Esophagus squamous epithelium (tissue), 5 donors: ENCODE measurements at places on chromosomes 2 and 18.

DNA sequence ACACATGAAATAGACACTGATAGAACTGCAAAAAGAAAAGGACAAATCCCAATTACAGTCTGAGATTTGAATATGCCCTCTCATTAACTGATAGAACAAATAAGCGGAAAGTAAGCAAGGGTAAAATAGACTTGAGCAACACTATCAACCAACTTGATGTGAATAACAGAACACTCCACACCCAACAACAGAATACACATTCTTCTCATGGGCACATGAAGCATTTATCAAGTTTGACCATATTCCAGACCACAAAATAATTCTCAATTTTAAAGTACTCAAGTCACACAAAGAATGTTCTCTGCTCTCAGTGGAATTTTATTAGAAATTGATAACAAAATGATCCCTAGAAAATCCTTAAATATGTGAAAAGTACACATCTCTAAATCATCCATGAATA, 19.0 kb downstream of the ETAA1 start:
- H3K36me3 ChIP-seq, result no peaks in the 10 kb centered on the region
- no peak overlapping the region for H3K27ac ChIP-seq
- no peaks in the 10 kb centered on the region for H3K4me1 ChIP-seq

DNA sequence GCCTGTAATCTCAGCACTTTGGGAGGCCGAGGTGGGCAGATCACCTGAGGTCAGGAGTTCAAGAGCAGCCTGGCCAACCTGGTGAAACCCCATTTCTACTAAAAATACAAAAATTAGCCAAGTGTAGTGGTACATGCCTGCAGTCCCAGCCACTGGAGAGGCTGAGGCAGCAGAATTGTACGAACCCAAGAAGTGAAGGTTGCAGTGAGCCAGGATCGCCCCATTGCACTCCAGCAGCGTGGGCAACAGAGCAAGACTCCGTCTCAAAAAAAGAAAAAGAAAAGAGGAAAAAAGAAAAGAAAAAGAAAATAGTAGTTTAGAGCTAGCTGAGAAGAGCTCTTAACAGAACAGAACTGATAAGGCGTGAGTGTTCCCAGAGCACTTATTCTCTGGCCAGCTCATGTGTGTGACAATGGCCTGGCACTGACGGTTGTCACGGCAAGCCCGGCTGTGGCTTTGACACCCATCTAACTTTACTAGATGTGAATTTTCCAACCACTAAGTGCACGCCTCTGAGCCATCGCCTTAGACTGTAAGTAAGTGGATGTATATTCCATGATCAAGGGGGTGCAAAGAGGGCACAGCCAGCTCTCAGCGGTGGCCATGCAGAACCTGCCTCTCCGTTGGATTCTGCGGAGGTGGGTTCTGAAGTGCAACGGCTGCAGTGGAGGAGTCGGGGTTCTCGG, 80.0 kb downstream of the ZNF516 start:
- no peak overlapping the region for H3K27ac ChIP-seq
- H3K4me1 ChIP-seq, result peaks cover 7% of the 10 kb centered on the region
- no peak for DNase-seq
- no peak overlapping the region for H3K4me3 ChIP-seq
- no peaks in the 10 kb centered on the region for H3K27me3 ChIP-seq

- no peaks in the 10 kb centered on the region for H3K36me3 ChIP-seq
- H3K4me1 ChIP-seq, result no peaks in the 10 kb centered on the region
- no peaks in the 10 kb centered on the region for H3K27me3 ChIP-seq
- H3K27ac ChIP-seq, result no peak overlapping the region
These were observed 29.7 kb downstream of the CNDP1 start for GRCh38 chr18:74563999-74564398.

DNA sequence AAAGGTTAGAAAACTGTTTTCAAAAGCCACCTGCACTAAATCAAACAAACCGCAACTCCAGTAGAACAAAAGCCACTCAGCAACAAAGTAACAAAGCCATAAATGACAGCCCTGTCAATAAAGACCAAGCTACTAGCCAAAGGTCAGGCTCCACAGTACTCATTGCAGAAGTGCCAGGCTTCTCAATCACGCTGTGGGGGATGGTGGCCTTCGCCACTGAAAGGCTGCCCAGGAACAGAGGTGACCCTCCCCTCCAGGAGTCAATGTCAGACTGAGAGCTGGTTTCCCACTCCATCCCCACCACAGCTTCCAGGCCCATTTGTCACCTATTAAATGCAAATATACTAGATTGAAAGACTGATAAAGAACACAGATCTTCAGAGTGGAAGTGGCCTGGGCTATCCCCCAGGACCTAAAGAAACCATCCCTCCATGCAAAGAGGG, 5.9 kb downstream of the ATP8B1 start:
- no peaks in the 10 kb centered on the region for H3K36me3 ChIP-seq
- peaks cover 7% of the 10 kb centered on the region for H3K27me3 ChIP-seq
- no peak for DNase-seq
- peaks cover 13% of the 10 kb centered on the region for H3K4me1 ChIP-seq
- no peak overlapping the region for H3K27ac ChIP-seq
- no peak overlapping the region for H3K4me3 ChIP-seq

GRCh38 chr2:95296011-95296410, 1.1 kb upstream of the KCNIP3 start:
- no peak overlapping the region for H3K4me3 ChIP-seq
- H3K4me1 ChIP-seq, result peaks cover 15% of the 10 kb centered on the region
- no peaks in the 10 kb centered on the region for H3K27me3 ChIP-seq
- no peak for DNase-seq
- H3K27ac ChIP-seq, result no peak overlapping the region

GRCh38 chr2:38147333-38148121, 71.6 kb upstream of the CYP1B1 start:
- no peaks in the 10 kb centered on the region for H3K27me3 ChIP-seq
- DNase-seq, result no peak
- no peak overlapping the region for H3K4me3 ChIP-seq
- peaks cover 14% of the 10 kb centered on the region for H3K4me1 ChIP-seq
- H3K27ac ChIP-seq, result no peak overlapping the region
- H3K36me3 ChIP-seq, result no peaks in the 10 kb centered on the region

GRCh38 chr2:235608200-235608887, 114.5 kb downstream of the AGAP1 start:
- H3K27ac ChIP-seq, result peak overlapping the region; percentile 38
- no peak for DNase-seq
- no peaks in the 10 kb centered on the region for H3K27me3 ChIP-seq
- H3K4me1 ChIP-seq, result no peaks in the 10 kb centered on the region
- H3K36me3 ChIP-seq, result no peaks in the 10 kb centered on the region
- no peak overlapping the region for H3K4me3 ChIP-seq

DNA sequence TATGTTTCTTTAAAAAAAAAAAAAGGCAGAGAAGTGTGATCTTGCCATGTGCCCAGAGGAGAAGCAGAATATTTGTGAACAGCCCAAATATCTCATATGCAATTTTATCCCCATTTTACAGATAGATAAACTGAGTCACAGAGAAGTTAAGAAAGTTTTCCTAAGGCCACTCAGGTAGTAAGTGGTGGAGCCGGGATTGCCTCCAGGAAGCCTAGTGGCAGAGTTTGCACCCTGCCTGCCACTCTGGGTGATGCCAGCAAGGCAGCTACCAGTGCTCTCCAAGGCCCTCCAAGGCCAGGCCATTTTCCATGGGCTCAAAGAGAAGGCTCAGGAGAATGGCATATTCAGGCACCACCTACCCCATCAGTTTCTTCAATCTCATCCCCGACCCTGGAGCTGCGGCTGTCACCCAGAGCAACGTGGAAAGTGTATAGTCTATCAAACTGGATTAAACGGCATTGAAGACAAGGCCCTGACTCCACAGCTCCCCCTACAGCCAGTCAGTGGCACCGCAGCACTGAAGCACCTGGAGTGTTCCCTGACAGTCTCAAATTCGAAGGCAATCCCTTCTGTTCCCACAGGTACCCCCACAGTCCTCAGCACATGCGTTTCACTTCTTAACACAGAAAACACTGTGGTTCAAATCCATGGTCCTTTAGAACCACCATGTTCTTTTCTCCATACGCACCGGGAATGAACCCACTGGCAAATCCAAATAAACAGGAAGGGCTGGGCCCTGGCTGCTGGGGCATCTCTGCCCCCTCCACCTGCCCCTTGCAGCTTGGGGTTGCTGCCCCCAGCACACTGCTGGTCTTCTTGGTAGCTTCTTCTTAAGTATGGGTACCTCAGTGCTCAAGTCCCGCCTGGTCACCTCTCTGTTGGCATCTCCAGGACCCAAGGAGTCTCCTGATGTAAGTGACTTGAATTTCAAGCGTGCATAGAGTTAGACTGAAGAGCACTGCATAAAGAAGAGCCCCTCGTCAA, 175.3 kb downstream of the INHBB start:
- H3K4me1 ChIP-seq, result peaks cover 4% of the 10 kb centered on the region
- no peak for DNase-seq

- H3K36me3 ChIP-seq, result no peaks in the 10 kb centered on the region
- DNase-seq, result no peak
- H3K27me3 ChIP-seq, result no peaks in the 10 kb centered on the region
- no peak overlapping the region for H3K4me3 ChIP-seq
- no peaks in the 10 kb centered on the region for H3K4me1 ChIP-seq
These were observed 110.6 kb downstream of the TMEM182 start for GRCh38 chr2:102872388-102872787.

DNA sequence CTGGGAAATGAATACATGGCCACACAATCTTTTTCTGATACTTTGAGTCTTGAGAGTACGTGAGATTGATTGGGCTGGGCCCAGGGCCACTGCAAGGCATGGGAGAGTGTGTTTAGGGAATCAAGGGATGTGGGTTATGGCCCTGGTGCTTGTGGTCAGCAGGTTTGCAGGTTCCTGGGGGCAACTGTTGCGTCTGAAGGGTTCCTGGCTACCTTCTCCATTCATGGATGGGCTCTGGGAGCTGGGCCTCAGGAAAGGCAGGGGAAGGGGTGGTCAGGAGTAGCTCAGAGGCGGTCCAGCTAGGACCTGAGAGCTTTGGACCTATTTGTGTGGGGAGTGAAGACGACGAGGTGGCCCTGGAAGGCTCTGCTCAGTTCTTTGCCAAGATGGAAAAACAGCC, 8.4 kb upstream of the ZAP70 start:
- DNase-seq, result no peak
- H3K36me3 ChIP-seq, result no peaks in the 10 kb centered on the region
- H3K4me1 ChIP-seq, result no peaks in the 10 kb centered on the region
- H3K27me3 ChIP-seq, result no peaks in the 10 kb centered on the region
- H3K27ac ChIP-seq, result no peak overlapping the region
- no peak overlapping the region for H3K4me3 ChIP-seq

DNA sequence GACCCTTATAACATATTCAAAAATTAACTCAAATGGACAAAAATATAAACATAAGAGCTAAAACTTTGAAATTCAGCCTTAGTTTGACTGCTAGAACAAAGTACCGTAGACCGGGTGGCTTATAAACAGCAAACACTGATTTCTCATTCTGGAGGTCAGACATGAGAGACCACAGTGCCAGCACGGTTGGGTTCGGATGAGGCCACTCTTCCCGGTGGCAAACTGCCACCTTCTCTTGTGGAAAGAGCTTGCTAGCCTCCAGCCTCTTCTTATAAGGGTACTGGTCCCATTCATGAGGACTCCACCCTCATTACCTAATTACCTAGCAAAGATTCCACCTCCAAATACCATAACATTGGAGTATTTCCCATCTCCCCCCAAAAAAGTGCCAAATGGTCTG, 91.3 kb downstream of the FAM210A start:
- H3K27ac ChIP-seq, result no peak overlapping the region
- H3K36me3 ChIP-seq, result no peaks in the 10 kb centered on the region
- H3K4me1 ChIP-seq, result no peaks in the 10 kb centered on the region
- no peak for DNase-seq

DNA sequence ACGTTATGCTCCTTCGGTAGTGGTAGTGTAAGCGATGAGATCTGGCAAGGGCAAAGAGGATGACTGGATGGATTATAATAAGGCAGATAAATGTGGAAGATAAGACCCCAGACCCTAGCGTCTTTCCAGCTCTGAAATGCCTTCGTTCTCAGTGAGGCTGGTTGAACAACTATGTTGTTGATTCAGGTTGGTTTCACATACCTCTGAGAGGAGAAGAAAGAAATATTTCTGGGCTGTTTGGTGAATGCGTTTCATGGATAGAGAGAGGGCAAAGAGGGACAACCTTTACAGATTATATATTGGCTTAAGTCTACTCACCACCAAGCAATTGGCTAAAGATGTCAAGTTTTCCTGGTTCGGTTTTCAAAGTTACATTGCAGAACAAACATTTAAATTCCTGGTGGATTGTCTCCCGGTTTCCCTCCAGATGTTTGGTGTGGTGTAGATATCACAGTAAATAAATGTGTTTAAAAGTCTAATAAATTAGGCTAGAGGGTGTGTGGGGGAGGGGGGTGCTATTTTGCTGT, 190.1 kb upstream of the GLI2 start:
- no peaks in the 10 kb centered on the region for H3K36me3 ChIP-seq
- H3K4me1 ChIP-seq, result peaks cover 4% of the 10 kb centered on the region
- H3K27ac ChIP-seq, result no peak overlapping the region

DNA sequence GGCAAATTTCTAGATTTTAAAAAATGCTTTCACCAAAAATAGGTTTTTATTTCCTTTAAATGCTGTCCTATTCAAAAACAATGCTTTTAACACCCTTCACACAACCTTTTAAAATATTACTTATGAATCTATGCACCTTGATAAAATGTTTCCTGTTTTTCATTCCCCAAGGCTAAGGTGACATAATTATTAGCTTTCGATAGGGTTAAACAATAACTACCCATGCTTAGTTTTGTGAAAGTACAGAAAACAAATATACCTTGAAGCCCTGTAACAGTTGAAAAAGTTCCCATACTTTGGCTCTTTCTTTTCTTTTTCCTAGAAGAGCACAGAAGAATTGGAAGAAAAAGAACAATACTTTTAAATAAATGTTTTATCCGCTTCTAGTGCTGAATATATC, 54.9 kb upstream of the ITPRID2 start:
- DNase-seq, result no peak
- no peak overlapping the region for H3K27ac ChIP-seq
- no peaks in the 10 kb centered on the region for H3K36me3 ChIP-seq
- H3K27me3 ChIP-seq, result no peaks in the 10 kb centered on the region
- no peaks in the 10 kb centered on the region for H3K4me1 ChIP-seq
- H3K4me3 ChIP-seq, result no peak overlapping the region

DNA sequence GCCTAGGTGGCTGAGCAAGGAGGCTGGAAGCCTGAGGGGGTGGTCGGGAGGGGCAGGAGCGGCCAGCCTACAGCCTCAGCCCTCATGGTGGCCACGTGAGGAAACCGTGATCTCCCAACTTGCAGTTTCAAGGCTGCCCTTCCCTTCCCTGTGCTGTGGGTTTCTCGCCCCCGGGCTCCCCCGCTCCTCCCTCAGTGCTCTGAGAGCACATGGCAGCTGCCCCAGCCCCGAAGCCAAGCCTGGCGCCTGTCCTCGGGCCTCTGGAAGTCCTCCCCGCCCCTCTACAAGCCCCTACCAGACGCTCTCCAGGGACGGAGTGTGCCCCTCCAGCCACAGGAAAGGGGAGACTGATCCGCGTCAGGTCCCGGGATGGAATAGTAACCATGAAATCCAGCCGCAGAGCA, 586 bp upstream of the ANKRD23 start:
- no peak overlapping the region for H3K4me3 ChIP-seq
- H3K36me3 ChIP-seq, result no peaks in the 10 kb centered on the region
- no peak overlapping the region for H3K27ac ChIP-seq
- H3K4me1 ChIP-seq, result peaks cover 5% of the 10 kb centered on the region
- no peak for DNase-seq
